ENCODE measurements at places on chromosomes 16 and 17.

GRCh38 chr16:9755081-9755480, 427.1 kb downstream of the GRIN2A start:
- no peak for DNase-seq

DNA sequence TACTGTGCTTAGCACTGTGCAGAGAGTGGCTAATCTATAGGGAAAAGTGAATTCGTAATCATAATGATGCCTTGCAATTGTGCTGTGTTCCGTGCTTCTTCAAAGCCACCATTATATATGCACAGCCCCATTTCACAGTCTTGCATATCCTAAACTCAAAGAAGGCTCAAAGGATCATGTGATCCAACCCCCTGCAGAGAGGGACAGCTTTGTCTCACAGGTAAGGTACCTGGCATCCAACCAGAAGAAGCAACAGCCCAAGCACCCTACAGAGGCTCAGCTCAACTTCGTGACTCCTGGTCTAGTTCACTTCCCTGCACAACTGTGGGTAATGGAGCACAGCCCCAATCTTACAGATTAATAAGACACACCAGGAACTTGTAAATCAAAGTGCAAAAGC, 124.0 kb downstream of the ZNF423 start:
- no peak for DNase-seq

DNA sequence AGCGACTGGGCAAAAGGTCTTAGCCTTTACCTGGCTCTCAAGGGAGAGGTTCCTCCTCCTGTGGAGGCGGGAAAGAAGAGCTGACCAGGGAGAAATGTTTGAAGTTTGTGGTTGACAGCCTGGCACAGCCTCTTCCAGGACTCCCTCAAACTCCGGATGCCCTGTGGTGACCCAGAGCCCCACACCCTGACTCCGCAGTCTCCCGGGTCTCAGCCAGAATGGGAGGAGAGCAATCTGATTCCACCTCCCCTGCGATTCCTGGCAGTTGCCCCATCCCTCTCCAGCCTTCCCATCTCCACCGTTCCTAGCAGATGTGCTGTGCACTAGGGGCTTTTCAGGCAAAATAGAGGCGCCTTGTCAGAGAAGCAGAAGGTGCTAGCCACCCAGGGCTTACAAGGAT, 5.5 kb upstream of the DNAI2 start:
- DNase-seq: no peak

GRCh38 chr17:1742371-1743087, at the start of gene SERPINF2:
SERPINF2 (plus strand) TSS chr17:1742871; CDS start chr17:1744996, 2,125 bp downstream.
- no peak for DNase-seq

- no peak for DNase-seq
These were observed 48.6 kb downstream of the ABCA8 start for GRCh38 chr17:68906638-68907037.

GRCh38 chr16:9098377-9099090, 7.1 kb downstream of the HAPSTR1 start:
- no peak for DNase-seq

DNA sequence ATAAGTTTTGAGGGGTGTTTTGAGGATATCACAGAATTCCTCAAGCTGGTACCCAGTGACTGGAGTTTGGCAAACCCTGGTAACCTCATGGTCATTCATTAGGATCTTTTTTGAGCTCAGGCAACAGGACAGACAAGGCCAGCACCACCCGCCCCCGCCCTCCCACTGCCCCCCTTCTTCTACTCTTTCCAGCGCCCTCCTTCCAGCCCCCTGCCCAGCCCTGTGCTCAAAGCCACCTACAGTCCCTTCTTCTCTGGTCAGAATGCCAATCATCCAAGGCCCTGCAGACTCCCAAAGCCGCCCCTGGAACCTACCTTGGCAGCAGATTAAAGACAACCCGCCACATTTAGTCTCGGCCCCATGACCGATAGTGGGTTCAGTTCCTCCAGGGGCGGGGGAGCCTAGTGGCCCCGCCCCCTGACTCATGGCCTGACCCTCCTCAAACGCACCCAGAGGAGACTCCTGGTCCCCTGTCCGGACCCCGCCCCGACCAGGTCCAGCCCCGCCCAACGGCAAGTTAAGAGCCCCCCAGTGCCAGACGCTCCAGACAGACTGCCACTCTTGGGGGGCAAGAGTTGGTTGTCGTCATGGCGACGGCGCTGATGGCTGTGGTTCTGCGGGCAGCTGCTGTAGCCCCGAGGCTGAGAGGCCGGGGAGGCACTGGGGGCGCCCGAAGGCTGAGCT, at the start of gene NAGS:
NAGS (plus strand) TSS at position 546 of the 684 bp plus-strand sequence; CDS start at position 588, 42 bp downstream.
- no peak for DNase-seq

GRCh38 chr16:67951485-67951884, 7.6 kb upstream of the LCAT start:
- DNase-seq: no peak

DNA sequence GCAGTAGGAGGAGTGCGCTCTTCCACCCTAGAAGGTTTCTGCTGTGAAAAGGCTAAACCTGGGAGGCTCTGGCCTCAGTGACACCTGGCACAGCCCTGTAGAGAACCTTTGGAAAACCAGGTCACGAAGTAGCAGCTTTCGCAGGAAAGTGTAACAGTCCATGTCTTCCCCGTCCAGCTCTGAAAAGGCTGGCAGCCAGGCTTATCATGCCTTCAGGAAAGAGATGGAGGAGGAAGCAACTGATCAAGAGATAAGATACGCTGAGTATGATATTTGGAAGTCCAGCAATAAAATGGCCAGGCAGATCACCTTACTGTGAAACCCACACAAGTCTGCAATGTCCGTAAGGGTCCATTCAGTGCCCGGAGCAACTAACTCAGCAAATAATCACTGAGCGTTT, 22.3 kb downstream of the TUBD1 start:
- DNase-seq: no peak

GRCh38 chr16:3065742-3066439, 451 bp downstream of the IL32 start:
- no peak for DNase-seq

DNA sequence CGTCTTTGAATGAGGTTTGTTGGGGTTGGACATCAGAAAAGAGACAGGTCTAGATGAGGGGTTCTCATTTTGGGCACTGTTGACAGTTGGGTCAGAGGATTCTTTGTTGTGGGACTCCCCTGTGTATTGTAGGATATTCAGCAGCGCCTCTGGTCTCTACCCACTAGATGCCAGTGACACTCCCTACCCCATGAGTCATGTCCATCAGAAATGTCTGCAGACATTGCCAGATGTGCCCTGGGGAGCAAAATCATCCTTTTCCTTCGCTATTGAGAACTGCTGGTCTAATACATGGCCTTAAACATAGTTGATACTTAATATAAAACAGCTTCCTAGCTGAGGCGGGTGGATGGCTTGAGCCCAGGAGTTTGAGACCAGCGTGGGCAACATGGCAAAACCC, 3.1 kb downstream of the ABAT start:
- DNase-seq: no peak

DNA sequence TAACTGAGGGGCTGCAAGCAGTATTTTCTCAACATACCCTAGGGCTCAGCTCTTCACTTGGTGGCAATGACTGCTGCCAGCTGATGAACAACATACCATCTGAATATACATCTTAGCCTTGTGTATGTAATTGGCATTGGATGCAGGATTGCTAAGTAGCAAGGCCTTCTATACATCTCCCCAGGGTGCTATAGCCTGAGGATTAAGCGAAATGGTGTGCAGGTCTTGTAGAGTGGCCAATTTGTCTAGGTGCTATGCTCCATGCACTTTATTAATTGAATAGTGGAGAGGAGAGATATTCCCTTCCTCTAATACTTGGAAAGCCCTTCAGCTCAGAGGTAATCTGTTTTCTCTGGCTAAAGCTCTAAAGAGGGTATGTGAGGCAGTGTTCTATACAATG, 71.9 kb downstream of the KIF2B start:
- no peak for DNase-seq

GRCh38 chr17:53470626-53471025, 352.1 kb upstream of the KIF2B start:
- no peak for DNase-seq

- DNase-seq: no peak
These were observed 23.5 kb downstream of the TADA2A start for GRCh38 chr17:37430051-37430627.

GRCh38 chr17:49715216-49715615, 7.5 kb upstream of the SLC35B1 start:
- no peak for DNase-seq

GRCh38 chr17:60442271-60443173, 20.2 kb downstream of the CHCT1 start:
- DNase-seq: no peak

DNA sequence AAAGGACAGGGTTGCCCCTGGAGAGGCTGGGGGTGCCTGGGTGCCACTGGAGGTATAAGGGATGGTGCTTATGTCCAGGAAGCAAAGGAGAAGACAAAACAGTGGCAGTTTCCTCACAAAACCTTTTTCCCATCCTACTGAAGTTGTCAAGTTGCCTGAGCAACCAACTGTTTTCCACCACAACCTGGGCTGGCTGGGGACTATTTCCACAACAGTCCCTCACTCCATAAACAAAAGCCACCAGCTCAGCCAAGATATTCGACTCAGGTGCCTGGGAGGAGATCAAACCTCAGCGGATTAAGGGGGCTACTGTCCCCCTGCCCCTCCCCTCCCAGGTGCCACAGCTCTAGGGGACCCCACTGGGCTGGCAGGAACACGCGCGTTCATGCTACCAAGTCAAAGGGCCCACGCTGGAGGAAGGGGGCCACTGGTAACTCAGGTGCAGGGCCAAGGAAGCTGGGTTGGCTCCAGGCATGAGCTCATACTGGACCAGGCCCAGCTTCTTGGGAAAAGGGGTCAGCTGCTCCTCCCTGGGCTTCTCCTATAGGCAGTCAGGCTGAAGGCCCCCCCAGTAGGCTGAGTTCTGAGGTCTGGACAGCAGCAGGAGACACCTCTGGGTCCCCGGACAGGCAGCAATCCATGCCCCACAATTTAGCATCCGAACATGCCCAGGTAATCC, 45.7 kb upstream of the MRPS23 start:
- DNase-seq: no peak

GRCh38 chr17:39972271-39972670, 8.3 kb upstream of the PSMD3 start:
- no peak for DNase-seq

GRCh38 chr17:76716839-76717215, 6.1 kb upstream of the MXRA7 start:
- no peak for DNase-seq

- no peak for DNase-seq
These were observed 16.2 kb downstream of the NCOR1 start for GRCh38 chr17:16199093-16199492.

- DNase-seq: no peak
These were observed 8.9 kb downstream of the CIBAR2 start for GRCh38 chr16:85103114-85104079.

DNA sequence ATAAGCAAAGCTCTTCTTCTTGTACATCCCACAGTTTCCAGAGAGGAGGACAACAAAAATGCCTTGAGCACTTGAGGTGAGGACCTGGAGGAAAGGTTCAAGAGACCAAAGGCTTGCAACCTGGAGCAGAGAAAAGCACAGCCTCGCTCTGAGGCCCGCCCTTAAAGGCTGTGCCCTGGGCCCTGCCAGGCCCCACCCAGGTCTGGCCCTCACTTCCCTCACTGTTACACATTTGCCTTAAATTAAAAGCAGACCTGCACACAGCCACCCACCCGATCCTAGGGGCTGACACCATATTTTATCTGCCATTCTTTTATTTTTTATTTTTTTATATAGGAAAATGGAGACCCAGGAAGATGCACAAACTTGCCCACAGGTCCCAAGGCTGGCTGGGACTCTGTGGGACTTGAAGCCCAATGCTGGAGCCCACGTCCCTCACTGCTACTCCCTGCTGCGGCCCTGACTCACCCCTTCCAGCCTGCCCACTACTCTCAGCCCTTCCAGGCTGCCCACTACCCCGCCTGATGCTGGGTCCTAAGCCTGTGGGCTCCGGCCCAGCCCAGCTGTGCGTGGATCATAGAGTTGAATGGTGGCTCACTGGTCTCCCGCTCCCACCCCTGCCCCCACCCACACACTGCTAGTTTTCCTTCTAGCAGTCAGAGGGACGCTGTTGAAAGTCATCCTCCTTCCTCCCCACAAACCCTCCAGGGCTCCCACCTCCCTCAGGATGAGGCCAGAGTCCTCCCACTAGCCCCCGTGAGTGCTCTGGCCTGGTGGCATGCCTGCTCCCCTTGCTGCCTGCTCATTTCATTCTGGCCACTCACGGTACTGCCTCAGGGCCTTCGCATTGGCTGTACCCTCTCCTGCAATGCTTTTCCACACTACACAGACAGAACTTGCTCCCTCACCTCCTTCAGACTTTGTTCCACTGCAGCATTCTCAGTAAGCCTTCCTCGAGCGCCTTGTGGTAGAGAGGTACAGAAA, 77.6 kb upstream of the MED9 start:
- no peak for DNase-seq

DNA sequence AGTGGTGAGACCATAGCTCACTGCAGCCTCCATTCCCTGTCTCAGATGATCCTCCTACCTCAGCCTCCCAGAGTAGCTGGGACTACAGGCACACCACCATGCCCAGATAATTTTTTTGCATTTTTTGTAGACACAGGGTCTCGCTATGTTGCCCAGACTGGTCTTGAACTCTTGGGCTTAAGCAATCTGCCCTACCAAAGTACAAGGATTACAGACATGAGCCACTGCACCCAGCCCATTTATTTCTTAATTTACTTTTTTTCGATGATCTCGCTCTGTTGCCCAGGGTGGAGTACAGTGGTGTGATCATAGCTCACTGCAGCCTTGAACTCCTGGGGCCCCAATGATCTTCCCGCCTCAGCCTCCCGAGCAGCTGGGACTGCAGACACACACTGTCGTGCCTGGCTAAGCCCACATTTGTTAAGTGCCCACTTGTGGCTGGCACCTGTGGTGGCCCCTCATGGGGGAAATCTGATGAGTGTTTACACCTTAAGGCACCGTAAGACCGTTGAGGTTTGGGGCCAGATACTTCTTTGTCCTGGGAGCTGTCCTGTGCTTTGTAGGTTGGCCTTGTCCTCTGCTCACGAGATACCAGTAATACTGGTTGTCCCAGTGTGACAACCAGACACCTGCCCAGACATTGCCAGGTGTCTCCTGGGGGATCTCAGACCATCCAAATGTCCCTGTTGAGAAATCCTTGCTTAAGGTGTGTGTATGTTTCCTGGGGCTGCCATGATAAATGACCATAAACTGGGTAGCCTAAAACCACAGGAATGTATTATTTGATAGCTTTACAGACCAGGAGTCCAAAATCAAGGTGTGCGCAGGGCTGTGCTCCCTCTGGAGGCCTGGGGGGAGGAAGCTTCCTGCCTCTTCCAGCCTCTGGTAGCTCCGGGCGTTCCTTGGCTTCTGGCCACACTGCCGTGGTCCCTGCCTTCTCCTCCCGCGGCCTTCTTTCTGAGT, 141.4 kb upstream of the GSE1 start:
- DNase-seq: no peak

DNA sequence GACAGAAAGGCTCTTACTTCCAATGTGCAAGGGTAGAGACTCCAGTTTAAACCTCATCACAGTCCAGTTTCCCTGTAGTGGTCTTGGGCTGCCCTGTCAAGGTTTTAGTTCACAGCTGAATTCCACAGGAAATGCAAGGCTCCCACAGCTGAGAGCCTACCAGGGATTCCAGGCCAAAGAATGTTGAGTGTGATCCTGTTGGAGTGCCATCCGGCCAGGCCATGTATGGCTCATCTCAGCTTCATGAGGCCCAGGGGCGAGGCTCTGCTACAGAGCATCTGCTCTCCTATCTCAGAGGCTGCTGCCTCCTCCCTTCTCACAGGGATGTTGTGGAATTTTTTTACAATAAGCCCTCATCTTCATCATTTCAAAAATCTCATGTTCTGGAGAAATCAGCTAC, 239.8 kb upstream of the CCL2 start:
- DNase-seq: no peak

- peak; percentile 96 for DNase-seq
These were observed 25.5 kb upstream of the ALKBH5 start for GRCh38 chr17:18158022-18158600.

- no peak for DNase-seq
These were observed 276.6 kb upstream of the TNRC6C start for GRCh38 chr17:77681861-77682260.

GRCh38 chr17:3859940-3860339, 13.9 kb upstream of the NCBP3 start:
- no peak for DNase-seq

Measured in stimulated activated CD4-positive, alpha-beta T cell treated with anti-CD3 and anti-CD28 coated beads, Interleukin-12 subunit alpha, Interleukin-12 subunit beta, amount 100 ng/mL, for 24 hours (primary cell).